Thymus (tissue), 14 donors: ENCODE measurements at places on chromosomes 16 and 17. TPM values are rescaled to one million over a fixed set of nuclear protein-coding genes. Genes with fewer than 3 reads are reported as not detected.

The METTL26 gene
- 97.6 TPM for total RNA-seq

The CHST5 gene
- not detected for total RNA-seq

The KRT17 gene
- 195 TPM for total RNA-seq

The TMIGD1 gene
- total RNA-seq, result not detected

The IRX6 gene
- 2.8 TPM for total RNA-seq
